ENCODE measurements at places on chromosomes 4 and X. TPM values are rescaled to one million over a fixed set of nuclear protein-coding genes. Genes with fewer than 3 reads are reported as not detected.

The COL4A5 gene
- total RNA-seq, result not detected

DNA sequence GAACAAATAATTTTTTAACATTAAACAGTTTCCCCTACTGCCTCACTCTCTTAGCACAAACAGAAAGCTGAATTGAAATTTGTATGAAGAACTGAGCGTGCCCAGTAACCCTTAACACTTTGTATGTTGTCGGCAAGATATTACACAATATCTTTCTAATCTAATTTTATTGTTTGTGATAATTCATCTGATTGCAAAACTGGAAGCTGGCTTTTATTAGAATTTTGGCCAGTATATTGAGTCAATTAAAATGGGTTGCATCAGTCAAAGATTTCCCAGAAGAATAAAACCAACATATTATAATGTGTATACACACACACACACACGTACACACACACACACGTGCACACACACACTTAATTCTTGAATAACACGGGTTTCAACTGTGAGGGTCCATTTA lies 2332.1 kb downstream of the PCDH7 start:
- no peak overlapping the region for H3K4me3 ChIP-seq
- H3K27me3 ChIP-seq, result no peaks in the 10 kb centered on the region
- H3K27ac ChIP-seq, result no peak overlapping the region
- no peak for DNase-seq

- H3K4me3 ChIP-seq, result no peak overlapping the region
- no peaks in the 10 kb centered on the region for H3K27me3 ChIP-seq
- no peaks in the 10 kb centered on the region for H3K4me1 ChIP-seq
Measured at GRCh38 chrX:132612821-132613564, 124.2 kb upstream of the MBNL3 start.

GRCh38 chr4:118845552-118846050 lies 9.7 kb upstream of the SEC24D start:
- peaks cover 9% of the 10 kb centered on the region for H3K4me1 ChIP-seq
- H3K4me3 ChIP-seq, result no peak overlapping the region
- DNase-seq, result no peak
- peaks cover 5% of the 10 kb centered on the region for H3K27me3 ChIP-seq
- H3K27ac ChIP-seq, result no peak overlapping the region
- peaks cover 7% of the 10 kb centered on the region for H3K36me3 ChIP-seq

DNA sequence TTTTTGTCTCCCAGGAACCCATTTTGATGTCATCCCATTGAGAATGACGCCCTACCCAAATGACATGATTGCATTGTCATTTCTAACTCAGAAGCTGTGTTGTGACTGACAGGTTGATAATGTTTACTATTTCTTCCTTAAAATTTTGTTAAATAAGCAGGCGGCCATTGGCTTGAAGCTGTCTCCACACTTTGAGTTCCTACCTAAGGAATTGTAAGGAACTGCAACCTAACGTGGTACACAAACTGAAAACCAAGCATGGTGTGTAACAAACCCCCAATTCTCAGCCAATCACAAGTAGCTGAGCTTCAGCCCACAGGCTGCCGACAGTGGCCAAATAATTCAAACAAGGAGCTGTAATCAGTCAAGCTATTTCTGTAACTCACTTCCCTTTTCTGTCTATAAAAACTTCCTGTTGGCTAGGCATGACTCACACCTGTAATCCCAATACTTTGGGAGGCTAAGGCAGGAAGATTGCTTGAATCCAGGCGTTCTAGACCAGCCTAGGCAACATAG lies 2.9 kb upstream of the MND1 start:
- peaks cover 12% of the 10 kb centered on the region for H3K4me1 ChIP-seq
- peaks cover 13% of the 10 kb centered on the region for H3K27me3 ChIP-seq
- H3K36me3 ChIP-seq, result no peaks in the 10 kb centered on the region
- H3K4me3 ChIP-seq, result no peak overlapping the region
- no peak for DNase-seq

All from activated T-helper 1 cell treated with anti-CD3 and anti-CD28 coated beads, Interleukin-12 subunit alpha, Interleukin-12 subunit beta, Interleukin-2, Interleukin-4 antibody, amounts not matched to agents 30 ng/mL and 10 ng/mL and 1 ng/mL, durations not matched to agents 14 hours and 24 hours and 36 hours (primary cell).